ENCODE measurements at places on chromosomes 5 and 9.

DNA sequence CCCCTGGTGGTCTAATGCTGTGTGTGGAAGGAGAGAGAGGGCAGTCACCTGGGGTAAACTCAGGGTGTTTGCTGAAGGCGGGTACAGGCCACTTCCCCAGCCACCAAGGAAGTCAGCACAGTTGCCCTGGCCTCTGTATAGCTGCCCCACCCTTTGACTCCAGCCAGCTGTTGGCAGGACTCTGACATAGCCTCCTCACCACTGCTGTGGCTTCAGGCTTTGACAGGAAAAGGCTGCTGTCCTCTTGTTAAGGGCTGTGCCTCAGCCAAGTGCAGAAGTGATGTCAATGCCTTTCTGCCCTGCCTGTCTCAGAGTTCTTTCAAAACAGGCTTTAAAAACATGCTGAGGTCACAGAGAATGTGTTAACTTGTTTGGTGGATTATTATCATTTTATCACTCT is 487.2 kb upstream of the KLF4 start:
- DNase-seq = no peak

- DNase-seq = no peak
These were observed 2.1 kb downstream of the MSANTD3 start for GRCh38 chr9:100428871-100429654.

DNA sequence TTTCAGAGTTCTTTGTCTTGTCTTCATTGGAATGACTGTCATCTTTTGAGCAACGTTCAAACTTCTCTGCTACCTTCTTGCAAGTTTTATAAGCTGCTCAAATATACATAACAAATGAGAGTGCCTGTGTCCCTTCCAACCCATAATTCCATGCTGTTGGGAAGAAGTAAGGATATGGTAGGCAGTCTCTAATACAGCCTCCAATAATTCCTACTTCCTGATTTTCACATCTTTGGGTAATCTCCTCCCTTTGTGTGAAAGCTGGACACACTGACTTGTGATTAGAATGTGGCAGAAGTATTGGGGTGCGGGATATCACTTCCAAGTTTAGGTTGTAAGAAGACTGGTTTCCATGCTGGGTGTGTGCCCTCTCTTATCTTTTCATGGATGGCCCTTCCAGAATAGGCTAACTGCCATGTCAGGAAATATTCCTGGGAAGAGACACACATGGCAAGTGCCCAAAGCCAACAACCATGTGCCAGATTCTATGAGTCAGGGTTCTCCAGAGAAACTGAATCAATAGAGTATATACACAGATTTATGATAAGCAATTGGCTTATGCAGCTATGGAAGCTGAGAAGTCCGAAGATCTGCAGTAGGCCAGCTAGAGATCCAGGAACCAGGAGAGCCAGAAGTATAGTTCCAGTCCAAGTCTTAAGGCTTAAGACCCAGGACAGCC is 531.3 kb downstream of the NTRK2 start:
- DNase-seq = no peak

DNA sequence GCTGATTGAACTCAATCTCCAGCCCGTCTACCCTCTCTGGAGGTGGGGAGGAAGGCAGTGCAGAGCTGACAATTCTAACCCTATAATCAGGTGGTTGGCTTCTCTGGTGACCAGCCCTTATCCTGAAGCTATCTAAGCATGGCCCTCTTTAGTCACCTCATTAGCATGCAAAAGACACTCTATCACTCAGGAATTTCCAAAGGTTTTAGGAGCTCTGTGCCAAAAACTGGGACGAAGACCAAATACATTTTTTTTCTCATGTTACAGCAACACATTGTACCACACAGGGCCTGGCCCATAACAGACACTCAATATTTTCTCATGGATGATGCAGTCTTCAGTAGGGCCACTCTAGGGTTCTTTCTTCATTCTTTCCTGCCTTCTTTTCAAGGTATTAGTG is 118.8 kb upstream of the VLDLR start:
- no peak for DNase-seq

- no peak for DNase-seq
These were observed 63.7 kb downstream of the HABP4 start for GRCh38 chr9:96513622-96514021.

DNA sequence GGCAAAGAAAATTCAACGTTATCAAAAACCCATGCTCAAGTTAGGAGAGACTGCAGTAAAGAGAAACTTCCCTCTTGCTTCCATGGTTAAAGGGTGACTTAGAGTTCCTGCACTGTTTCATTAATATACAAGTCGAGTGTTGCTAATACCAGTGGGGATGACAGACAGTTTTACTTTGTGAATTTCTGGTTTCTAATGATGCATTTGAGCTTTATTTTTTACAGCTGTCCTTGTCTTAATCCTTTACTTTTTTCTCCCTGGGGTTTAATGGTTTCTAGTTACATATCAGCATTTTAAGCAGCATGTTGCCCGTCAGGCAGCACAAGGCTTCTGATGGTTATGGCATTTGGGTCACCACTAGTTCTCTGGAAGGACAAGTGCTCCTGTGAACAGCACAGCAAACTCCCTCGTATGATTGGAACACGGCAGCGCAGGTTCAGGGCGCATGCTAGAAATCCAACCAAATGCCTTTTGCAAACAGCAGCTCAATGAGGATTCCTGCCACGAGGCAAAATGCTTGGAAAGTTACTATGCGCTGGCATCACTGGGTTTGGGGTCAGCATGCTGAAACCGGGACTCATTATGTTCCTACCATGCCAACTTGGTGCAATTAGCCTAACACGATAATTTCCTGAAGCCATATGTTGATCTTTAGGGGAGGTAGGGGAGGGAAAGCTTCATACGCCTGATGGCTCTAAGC is 463.8 kb downstream of the BNC2 start:
- DNase-seq = no peak

- DNase-seq = no peak
These were observed 28.5 kb upstream of the CORO2A start for GRCh38 chr9:98220911-98221310.

GRCh38 chr9:137460363-137461315 is 1.5 kb upstream of the NSMF start:
- no peak for DNase-seq

DNA sequence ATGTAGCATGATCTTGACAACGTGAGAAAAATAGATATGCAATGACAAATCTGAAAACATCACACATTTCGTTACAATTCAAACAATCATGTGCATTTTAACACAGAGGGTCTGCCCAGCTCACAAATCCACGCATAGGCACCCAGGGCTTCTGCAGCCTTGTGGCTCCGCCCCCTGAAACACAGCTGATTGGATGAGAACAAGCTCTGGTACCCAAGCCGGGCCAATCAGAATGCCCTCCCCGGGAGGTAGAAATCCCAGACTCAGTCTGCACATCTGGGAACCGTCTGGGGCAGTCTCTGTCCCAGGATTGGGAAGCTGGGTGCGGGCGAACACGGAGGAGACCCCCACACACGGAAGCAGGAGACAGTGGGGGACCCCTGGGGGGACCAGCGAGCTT is 137.5 kb downstream of the GAPVD1 start:
- DNase-seq = no peak

DNA sequence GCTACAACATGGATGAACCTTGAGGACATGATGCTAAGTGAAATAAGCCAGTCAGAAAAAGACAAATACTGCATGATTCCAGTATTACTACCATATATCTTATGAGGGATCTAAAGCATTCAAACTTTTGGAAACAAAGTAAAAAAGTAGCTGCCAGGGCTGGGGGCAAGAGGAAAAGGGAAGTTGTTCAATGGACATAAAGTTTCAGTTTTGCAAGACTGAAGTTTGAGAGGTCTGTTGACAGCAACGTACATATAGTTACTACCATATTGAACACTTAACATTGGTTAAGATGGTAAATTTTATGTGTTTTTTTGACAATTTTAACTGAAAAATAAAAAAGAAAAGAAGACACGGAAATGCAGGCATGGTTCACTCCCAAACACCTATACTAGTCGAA is 77.6 kb downstream of the MAPKAP1 start:
- DNase-seq = peak; percentile 25

DNA sequence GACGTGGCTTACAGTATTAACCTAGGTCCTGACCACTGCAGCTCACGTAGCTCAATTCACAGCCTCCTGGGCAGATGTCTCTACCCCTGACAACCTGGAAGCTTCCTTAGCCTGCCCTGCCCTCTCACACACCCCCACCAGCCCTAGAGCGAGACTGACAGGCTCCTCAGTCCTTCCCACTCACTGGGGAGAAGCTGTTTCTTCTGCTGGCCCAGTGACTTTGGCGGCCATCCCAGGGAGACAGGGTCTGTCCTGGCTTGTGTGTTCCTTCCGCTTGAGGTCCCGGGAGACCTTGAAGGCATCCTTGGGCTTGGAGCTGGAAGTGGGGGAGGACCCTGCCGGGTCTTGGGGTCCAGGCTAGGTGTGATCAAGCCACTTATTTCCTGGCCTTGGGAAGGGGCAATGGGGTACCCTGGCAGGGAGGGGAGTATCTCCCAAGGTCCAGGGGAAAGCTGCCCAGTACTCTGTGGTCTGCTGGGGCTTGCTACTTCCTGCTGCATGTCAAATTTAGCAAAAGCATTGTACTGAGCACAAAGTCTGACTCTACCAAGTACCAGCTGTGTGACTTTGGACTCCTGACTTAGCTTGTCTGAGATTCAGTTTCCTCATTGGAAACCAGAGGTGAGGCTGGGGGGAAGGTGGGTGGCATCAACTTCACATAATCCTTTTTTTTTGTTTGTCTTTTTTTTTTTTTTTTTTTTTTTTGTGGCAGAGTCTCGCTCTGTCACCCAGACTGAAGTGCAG is 1.9 kb downstream of the MIGA2 start:
- DNase-seq = no peak

DNA sequence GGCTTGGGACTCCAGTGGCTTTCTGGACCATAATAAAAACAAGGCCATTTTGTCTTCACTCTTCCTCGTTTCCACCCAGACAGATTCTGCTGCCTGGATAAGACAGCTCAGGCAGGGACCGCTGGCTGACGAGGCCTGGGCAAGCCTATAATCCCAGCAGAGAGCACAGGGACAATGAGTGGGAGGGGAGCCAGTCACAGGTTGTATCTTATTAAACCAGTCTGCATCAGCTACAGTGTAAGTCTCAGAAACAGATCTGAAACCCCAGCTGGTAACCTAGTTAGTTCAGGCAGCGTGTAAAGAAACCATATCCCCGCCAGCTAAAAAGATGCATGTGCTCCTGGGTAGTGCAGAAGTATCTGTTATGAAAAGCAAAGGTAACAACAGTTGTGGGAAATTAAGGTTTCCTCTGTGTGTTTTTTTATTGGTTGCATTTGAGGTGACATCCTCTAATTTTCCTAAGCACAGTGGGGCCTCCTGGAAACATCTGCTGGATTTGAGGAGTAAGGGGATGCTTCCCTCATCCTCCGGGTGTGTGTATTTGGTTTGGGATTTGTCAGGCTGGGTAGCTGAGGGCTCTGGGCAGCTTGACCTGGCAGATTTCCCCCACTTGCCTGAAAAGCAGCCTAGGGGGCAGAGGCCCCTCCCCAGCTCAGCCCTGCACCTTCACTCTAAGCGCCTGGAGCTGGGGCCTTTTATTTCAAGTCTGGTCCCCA is 15.2 kb upstream of the TAL2 start:
- no peak for DNase-seq

DNA sequence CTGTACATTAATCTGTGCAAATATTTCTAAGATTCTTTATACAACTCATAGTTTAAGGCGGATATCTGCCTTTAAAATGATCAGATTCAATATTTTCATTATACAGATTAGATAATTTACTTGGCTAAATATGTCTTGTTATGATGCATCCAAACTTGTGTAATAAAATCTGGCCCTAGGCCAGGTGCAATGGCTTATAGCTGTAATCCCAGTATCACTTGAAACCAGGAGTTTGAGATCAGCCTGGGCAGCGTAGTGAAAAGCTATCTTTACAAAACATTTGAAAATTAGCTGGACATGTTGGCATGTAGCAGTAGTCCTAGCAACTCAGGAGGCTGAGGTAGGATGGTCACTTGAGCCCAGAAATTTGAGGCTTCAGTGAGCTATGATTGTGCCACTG is 2002.2 kb upstream of the ACO1 start:
- no peak for DNase-seq

DNA sequence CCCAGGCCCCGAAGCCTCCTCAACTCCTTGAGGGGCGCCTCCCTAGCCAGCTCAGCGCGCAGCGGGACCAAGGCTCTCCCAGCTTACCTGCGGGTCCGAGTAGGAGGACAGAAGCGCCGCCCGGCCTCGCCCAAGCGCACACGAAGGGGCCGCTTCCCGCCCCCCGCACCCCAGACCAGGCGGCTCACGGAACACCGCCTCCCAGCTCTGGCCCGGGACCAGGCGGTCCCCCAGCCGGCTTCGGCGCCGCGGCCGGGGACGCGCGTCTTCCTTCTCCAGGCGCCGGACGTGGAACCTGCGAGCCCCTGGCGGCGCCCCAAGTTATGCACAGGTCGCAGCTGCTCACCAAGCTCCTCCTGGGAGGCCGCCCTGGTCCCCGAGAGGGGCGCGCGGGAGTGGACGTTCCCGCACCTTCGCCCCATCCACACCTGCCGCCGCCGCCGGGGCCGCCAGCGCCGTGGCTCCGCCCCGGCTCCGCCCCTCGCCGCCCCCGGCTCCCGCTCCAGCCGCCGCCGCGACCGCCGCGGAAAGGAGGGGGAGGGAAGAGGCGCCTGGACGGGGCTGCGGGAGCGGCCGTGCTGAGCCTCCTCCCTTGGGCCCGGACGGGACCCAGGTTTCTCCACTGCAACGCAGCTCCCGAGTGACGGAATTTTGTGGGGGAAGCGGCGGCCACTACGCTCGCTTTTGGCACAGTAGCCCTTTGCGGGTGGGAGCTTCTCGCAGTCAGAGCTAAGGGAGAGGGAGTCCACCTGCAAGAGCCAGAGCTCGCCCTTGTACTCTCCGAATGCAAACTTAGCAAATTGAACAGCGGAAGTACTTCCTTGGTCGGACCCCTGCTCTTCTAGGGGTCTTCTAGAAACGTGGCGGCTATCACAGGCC is 77.5 kb upstream of the IFNE start:
- DNase-seq = peak; percentile 9

GRCh38 chr5:119074419-119074818 is 3.5 kb downstream of the DMXL1 start:
- DNase-seq = peak; percentile 31

- DNase-seq = no peak
These were observed 61.8 kb upstream of the PRDM9 start for GRCh38 chr5:23445573-23445972.

DNA sequence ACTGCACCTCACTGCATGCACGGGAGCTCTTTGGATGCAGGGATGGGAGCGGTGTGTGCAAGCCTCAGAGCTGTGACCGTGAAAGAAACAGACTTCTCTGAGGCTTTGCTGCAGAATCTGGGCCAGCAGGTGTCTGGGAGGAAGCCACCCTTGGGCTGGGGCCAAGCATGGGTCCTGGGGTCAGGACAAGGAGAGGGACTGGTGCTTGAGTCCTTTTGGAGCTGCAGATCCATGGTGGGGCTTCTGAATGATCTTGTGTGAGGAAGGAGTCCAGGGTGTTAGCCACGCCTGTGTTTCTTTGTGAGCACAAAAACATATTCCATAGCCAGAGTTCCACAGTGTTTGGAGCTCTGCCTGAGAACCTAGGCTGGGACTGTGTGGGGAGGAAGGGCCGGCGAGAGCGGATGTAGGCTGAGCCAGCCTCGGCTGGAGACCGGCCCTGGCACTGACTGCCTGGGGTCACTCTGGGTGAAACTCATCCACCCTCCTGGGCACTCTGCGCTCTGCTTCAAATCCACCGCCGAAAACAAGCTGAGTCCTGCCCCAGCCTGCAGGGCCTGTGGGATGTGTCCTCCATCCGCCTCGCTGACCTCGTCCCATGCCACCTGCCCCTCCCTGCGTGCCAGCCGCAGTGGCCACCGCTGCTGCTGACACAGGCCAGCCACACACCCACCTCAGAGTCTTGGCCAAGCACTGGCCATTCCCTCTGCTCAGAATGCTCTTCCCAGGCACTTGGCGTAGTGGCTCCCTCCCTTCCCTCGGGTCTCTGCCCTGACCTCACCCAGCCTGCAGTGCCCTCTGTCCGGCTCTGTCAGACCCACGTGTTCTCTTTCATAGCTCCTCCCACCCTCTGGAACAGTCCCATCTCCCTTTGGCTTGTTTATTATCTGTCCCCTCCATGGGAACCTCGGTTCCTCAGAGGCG is 26.7 kb downstream of the ERGIC1 start:
- no peak for DNase-seq

Data from naive B cell (primary cell).